AG04450 (cell line): ENCODE measurements at places on chromosomes 7 and 10. TPM values are rescaled to one million over a fixed set of nuclear protein-coding genes. Genes with fewer than 3 reads are reported as not detected.

Gene EGR2
- polyA plus RNA-seq, result 0.57 and 0.61 TPM in 2 replicates

Gene TCERG1L
- polyA plus RNA-seq, result not detected in 2 replicates

Gene FAM25G
- not detected in 2 replicates for polyA plus RNA-seq

Gene CD36
- polyA plus RNA-seq, result 0.29 and 0.51 TPM in 2 replicates

Gene NANOS1
- polyA plus RNA-seq, result 0.58 and 0.95 TPM in 2 replicates

Gene SLC13A1
- not detected in 2 replicates for polyA plus RNA-seq

Gene IL6
- polyA plus RNA-seq, result 12.7 and 18.4 TPM in 2 replicates

Gene ABCC2
- 0.29 and 1.2 TPM in 2 replicates for polyA plus RNA-seq

Gene PLCE1
- 2.0 and 2.2 TPM in 2 replicates for polyA plus RNA-seq

Gene UNC5B
- 8.1 and 10.2 TPM in 2 replicates for polyA plus RNA-seq

Gene REPIN1
- polyA plus RNA-seq, result 28.4 and 38.3 TPM in 2 replicates

Gene CPXM2
- not detected in 2 replicates for polyA plus RNA-seq

Gene HOXA6
- polyA plus RNA-seq, result 1.2 and 1.3 TPM in 2 replicates

Gene PAOX
- 3.0 and 3.1 TPM in 2 replicates for polyA plus RNA-seq

Gene RBP3
- not detected in 2 replicates for polyA plus RNA-seq

Gene SPDYE9
- 0.06 and 0.07 TPM in 2 replicates for polyA plus RNA-seq

Gene ZNF722
- not detected in 2 replicates for polyA plus RNA-seq

Gene MRPL32
- polyA plus RNA-seq, result 51.6 and 68.5 TPM in 2 replicates

Gene SLC26A5
- polyA plus RNA-seq, result not detected in 2 replicates

Gene ANKRD1
- polyA plus RNA-seq, result 0.50 and 0.53 TPM in 2 replicates

GRCh38 chr10:15200626-15201025 lies 32.1 kb upstream of the NMT2 start:
- DNase-seq, result no peak

DNA sequence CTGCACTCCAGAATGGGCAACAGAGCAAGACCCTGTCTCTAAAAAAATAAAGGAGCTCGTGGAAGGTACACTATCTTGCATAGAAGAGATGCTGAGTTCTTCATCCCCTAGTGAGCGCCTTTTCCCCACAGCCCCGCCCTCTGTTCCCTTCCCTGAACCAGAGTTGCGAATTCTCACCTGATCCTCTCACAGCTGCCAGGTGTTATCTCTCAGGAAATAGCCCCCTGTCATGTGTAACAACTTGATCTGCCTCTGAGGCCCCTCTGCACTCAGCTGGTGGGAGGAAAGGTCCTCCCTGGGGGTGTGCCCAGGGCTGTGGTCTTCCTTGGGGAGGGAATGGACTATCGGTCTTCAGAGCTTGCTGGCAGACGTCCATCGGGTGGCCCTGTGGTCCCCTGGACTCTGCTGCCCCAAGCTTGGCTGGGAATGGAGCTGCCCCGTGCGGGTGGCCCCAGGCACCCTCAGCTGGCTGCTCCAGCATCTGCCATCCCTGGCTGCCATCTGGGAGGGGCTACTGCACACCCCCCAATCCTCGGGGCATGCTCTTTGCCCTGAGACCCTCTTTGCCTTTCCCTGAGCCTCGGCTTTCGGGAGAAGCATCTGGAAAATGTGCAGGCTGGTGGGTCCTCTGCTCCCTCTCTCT lies 21.7 kb upstream of the BNIP3 start:
- DNase-seq, result no peak

DNA sequence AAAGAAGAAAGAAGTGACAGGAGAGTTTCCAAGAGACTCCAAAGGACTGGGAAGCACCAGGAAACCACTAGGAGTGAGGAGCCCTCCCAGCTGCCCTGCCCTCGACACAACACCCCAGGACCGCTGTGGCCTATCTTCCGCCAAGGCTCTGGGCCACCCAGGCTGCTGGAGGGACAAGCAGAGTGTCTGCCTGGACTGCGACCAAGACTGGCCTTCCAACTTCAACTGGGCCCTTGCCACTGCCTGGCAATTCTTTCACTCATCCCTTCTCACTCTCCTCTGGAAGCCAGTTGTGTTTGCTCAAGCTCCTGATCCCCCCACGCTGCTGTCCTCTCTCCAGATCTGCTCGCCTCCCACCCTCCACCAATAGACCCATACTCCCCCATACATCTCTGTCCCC lies 10.2 kb downstream of the KIAA1549 start:
- DNase-seq, result no peak

- no peak for DNase-seq
These were observed 54.0 kb downstream of the IFIT5 start for GRCh38 chr10:89468191-89468965.

- DNase-seq, result no peak
These were observed 14.8 kb upstream of the ZC3HAV1 start for GRCh38 chr7:139124084-139124914.

GRCh38 chr10:78713659-78714058 lies 355.1 kb upstream of the ZMIZ1 start:
- no peak for DNase-seq

DNA sequence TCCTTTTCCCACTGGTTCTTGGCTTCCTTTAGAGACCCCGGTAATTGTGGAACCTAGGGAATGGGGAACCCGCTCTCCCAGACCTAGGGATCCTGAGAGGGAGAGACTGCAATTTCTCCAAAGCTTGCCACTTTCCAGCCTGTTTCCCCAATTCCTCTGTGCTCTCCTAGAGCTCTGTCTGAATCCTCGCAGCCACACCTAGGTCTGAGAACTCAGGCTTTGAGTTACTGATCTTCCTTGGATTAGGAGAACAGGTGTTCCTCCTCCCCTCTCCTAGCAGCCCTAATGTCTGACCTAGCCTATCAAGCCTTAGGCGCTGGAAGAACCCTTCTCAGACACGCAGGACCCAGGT lies 20.0 kb downstream of the WNT8B start:
- no peak for DNase-seq

GRCh38 chr7:137715121-137715520 lies 131.7 kb downstream of the DGKI start:
- DNase-seq, result no peak

DNA sequence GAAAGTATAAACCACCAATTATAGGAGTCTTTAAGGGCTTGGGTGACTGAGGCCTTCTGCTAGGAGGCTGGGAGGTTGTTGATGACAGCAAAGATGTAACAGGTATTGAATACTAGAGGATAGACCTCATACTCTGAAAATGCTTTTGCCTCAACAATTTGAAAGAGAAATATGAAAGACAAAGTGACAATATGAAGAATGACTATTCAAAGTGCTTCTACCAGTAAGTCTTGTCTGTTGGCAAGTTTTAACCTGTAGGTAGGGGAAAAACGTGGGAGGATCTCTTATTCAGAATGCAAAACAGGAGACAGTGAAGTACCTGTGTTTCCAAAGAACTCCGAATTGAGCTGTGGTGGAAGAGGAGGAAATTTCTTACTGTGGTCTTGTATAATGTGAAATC lies 38.2 kb downstream of the GBF1 start:
- no peak for DNase-seq

GRCh38 chr10:132527339-132528063 lies 10.1 kb upstream of the INPP5A start:
- DNase-seq, result no peak

- no peak for DNase-seq
These were observed 59.5 kb upstream of the LAMB1 start for GRCh38 chr7:108062250-108063014.

GRCh38 chr10:90227217-90227656 lies 525.8 kb downstream of the KIF20B start:
- peak; percentile 11 for DNase-seq

DNA sequence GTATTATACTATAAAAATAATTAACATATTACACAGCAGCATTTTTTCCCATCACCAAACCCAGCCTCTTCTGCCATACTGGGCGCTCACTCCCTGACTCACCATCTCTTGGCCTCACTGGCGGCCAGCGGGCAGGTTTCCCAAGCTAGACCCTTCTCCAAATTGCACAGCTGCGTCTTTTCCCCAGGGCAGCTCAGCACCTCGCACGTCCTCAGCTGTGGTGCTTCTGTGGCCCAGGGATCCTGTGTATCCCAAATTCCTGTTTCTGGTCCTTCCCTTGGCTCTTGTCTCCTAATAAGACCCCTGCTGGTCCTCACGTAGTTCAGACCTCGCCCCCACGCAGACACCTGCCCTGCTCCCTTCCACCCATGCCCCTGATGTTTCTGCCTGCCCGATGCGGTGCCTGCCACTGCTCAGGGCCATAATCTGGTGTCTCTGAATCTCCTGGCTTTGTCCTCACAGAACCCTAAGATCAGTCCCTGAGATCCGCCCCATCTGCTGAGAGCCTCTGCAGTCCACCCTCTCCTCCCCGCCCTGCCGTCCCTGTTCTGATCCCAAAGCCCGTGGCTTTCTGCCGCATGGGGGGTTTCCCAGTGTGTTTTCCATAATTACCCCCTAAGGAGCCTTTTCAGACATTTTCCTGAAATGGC lies 290.1 kb downstream of the TCERG1L start:
- DNase-seq, result no peak

DNA sequence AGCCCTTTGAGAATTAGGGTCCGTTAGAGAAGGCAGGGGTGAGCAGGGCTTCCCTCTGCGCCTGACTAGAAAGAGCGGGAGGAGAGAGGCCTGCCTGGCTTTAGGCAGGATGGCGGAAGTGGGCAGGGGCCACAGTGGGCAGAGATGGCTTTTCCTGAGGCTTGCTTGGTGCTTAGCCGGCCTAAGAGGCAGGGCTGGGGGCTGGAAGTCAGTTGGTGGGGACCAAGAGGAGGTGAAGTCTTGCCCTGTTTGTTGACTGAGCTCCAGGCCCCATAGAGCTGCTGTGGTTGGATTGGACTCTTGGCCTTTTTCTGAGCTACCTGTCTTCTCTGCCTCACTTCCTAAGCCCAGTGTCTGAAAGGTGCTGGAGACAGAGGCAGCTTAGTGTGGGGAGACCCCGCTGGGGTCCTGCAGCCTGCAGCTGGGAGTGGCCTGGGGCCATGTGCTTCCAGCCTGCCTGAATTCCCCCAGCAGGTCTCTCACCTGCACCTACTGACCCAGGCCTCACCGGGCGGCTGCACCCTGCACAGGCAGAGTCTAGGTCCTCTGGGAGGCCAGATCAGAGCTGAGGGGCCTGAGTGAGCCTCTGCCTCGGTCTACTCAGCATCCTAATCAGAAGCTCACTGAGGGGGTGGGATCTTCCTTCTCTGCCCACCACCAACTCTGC lies 4.8 kb downstream of the FAM241B start:
- DNase-seq, result no peak

GRCh38 chr7:34875481-34875880 lies 161.8 kb downstream of the DPY19L1 start:
- no peak for DNase-seq

- no peak for DNase-seq
These were observed 4.4 kb upstream of the EGR2 start for GRCh38 chr10:62820586-62820985.

DNA sequence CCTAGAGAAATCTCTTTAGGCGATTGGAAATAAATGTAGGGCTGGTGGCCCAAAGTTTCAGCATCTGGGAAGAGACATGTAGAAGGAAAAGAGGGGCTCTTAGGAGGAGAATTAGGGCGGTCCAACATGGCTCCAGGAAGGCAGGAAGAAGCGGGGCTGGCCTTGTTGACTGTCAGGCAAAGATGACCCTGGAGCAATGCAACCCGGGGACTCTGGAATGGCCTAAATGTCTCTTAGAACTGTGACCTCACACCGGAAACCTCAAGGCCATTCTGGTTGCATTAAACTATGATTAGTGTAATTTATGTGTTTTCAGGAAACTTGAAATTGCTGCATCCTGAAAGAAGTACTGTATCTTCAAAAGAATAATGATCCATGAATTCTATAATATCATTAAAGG lies 66.8 kb downstream of the NRP1 start:
- DNase-seq, result no peak

GRCh38 chr10:95756041-95756761 lies at the start of gene ENTPD1:
Gene ENTPD1 (plus strand): TSS chr10:95756163. CDS start chr10:95756240, 77 bp downstream.
- peak; percentile 0 for DNase-seq

DNA sequence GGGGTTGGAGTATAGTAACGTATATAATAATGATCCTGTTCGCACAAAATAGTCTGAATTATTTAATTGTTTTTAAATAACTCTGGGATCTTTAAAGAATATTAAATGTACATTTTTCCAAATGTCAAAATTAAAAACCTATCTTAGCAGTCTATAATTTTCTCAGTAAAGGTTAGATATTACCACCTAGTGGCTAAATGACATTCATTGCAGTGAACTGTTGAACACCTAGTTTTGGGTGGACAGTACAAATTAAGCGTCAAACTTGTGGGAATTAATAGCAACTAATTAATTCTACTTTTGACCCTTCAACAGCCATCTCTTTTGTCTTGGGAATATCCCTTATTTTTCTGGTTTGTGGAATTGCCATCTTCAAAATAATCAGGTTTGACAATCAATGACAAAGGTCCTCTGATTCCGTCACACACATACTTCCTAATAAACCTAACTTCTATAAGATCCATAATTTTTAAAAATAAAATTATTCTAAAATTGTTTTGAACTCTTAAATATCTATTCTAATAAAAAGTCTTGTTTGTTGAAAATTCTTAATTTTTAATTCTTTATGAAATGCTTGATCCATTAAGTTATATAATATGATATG lies 165.7 kb downstream of the SEMA3D start:
- no peak for DNase-seq
